Pericardium fibroblast (primary cell): ENCODE measurements at places on chromosomes 2 and 18. TPM values are rescaled to one million over a fixed set of nuclear protein-coding genes. Genes with fewer than 3 reads are reported as not detected.

Gene MOCOS
- 3.1 and 3.2 TPM in 2 replicates for total RNA-seq

Gene ZSWIM2
- not detected in 2 replicates for total RNA-seq

Gene TEX44
- total RNA-seq, result not detected in 2 replicates

Gene NT5C1B
- total RNA-seq, result not detected in 2 replicates

Gene LCLAT1
- 10.9 and 20.1 TPM in 2 replicates for total RNA-seq

Gene BABAM2
- total RNA-seq, result 21.1 and 31.2 TPM in 2 replicates

Gene SLC11A1
- 0.26 and 0.35 TPM in 2 replicates for total RNA-seq

Gene ATOH8
- total RNA-seq, result 16.9 and 31.4 TPM in 2 replicates

Gene ERBB4
- total RNA-seq, result not detected in 2 replicates

Gene MYOM1
- 1.4 and 3.0 TPM in 2 replicates for total RNA-seq

Gene EML6
- 0.09 and 0.12 TPM in 2 replicates for total RNA-seq

Gene NEUROD1
- not detected in 2 replicates for total RNA-seq

Gene SLC25A12
- total RNA-seq, result 11.0 and 19.1 TPM in 2 replicates

Gene MBD1
- 40.3 and 41.3 TPM in 2 replicates for total RNA-seq

Gene HOXD10
- not detected in 2 replicates for total RNA-seq

Gene GPR155
- 1.2 and 3.4 TPM in 2 replicates for total RNA-seq

Gene WDR43
- total RNA-seq, result 26.0 and 43.2 TPM in 2 replicates

Gene SLC9A4
- total RNA-seq, result not detected in 2 replicates

Gene ACMSD
- total RNA-seq, result not detected in 2 replicates

Gene LRP1B
- 0.12 and 0.60 TPM in 2 replicates for total RNA-seq

Gene KCTD1
- 4.2 and 27.0 TPM in 2 replicates for total RNA-seq

Gene WNT10A
- not detected in 2 replicates for total RNA-seq

Gene CAVIN2
- 11.5 and 108 TPM in 2 replicates for total RNA-seq

Gene VWC2L
- not detected in 2 replicates for total RNA-seq

Gene TBR1
- total RNA-seq, result not detected in 2 replicates

Gene UPP2
- not detected in 2 replicates for total RNA-seq

Gene MALL
- 4.4 and 5.6 TPM in 2 replicates for total RNA-seq

Gene TRIM43
- total RNA-seq, result not detected in 2 replicates

Gene B4GALT6
- 1.6 and 2.0 TPM in 2 replicates for total RNA-seq

Gene LIMS2
- total RNA-seq, result 7.9 and 55.2 TPM in 2 replicates

Gene DGKD
- total RNA-seq, result 6.7 and 8.2 TPM in 2 replicates

Gene NDC80
- 0.85 and 1.4 TPM in 2 replicates for total RNA-seq

Gene C18orf32
- 19.0 and 38.2 TPM in 2 replicates for total RNA-seq

Gene C2orf78
- total RNA-seq, result not detected in 2 replicates

Gene LRP2
- under 0.01 TPM in 1 of 2 replicates, not detected in the other for total RNA-seq

Gene PKDCC
- total RNA-seq, result 134 and 207 TPM in 2 replicates

Gene R3HDM1
- 8.5 and 12.4 TPM in 2 replicates for total RNA-seq

Gene MGAT4A
- total RNA-seq, result 0.12 and 0.68 TPM in 2 replicates

Gene NEU2
- not detected in 2 replicates for total RNA-seq

Gene THSD7B
- total RNA-seq, result 0.17 TPM in 1 of 2 replicates, not detected in the other

Gene ZEB2
- 31.3 and 37.8 TPM in 2 replicates for total RNA-seq

Gene DOCK10
- total RNA-seq, result 3.6 and 8.5 TPM in 2 replicates

Gene KRTCAP3
- 5.2 TPM in 1 of 2 replicates, not detected in the other for total RNA-seq

Gene FRZB
- 0.60 and 0.82 TPM in 2 replicates for total RNA-seq

Gene CFAP221
- not detected in 2 replicates for total RNA-seq

Gene REG1B
- total RNA-seq, result not detected in 2 replicates

Gene ANKRD23
- 1.4 and 2.7 TPM in 2 replicates for total RNA-seq

Gene C2orf72
- 0.09 and 0.70 TPM in 2 replicates for total RNA-seq

Gene CYP20A1
- total RNA-seq, result 19.7 and 26.8 TPM in 2 replicates

Gene UGT1A1
- total RNA-seq, result not detected in 2 replicates

Gene GKN2
- total RNA-seq, result not detected in 2 replicates

Gene POTEJ
- total RNA-seq, result not detected in 2 replicates

Gene PSTPIP2
- total RNA-seq, result 1.5 and 4.3 TPM in 2 replicates

Gene ANKRD62
- not detected in 2 replicates for total RNA-seq

Gene NLRC4
- not detected in 2 replicates for total RNA-seq
